A673 (cell line): ENCODE measurements at places on chromosomes 6 and 20.

- no peak for DNase-seq
These were observed 66.5 kb downstream of the WDR27 start for GRCh38 chr6:169635345-169635744.

GRCh38 chr20:57571782-57572416 lies 11.0 kb downstream of the PCK1 start:
- DNase-seq: no peak

DNA sequence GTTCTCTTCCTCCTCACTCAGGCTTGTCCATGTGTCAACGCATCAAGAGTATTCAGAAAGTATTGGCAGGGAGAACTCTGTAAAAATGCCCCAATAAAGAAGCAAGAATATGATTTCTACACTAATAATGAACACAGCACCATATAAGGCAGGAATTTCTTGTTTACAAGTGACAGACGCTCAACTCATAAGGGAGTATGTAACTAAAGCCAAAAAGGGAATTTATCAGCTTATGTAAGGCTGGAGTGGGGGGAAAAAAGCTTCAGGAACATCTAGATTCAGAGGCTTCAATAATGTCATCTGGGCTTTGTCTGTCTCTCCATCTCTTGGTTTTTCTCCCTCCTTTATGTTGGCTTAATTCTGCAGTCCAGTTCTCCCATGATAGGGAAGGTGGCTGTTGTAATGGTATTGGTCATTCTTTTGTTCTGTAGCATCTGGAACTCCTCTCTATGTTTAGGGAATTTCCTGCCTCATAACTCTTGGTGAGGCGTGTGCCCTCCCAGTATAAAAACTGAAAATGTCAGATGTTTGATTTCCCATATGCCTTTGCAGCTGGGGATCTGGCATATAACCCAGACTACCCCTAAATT lies 125.1 kb upstream of the COL21A1 start:
- no peak for DNase-seq

GRCh38 chr6:116518621-116519368 lies 7.4 kb downstream of the CALHM5 start:
- DNase-seq: peak; percentile 42

GRCh38 chr20:23294166-23294565 lies 56.4 kb upstream of the NXT1 start:
- no peak for DNase-seq

DNA sequence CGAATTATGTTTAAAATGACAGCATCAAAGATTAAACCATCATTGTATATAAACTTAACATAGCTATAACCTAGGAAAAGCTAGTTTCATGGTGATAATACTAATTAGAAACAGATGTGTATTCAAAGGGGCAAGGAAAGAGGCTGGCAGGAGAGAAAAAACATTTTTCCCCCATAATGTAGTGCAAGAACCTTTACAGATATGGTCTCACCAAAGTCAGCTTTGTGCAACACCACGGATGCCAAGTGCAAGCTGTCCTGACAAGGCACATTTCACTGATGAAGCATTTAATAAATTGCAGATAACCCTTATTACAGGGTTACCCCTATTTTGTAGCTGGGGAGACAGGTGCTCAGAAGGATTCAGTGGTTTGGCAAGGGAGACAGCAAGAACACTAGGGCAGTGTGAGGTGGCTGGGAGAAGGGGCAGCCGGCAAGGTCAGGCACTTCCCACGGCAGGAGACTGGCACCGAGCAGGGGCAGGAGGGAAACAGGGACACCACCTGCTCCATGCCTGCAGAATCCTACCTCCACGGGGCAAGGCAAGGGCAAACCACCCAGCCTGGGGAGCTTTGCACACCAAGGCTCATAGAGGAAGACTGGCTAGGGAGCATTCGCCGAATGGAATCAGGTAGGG lies 6.5 kb downstream of the RPS6KA2 start:
- DNase-seq: peak; percentile 15

GRCh38 chr20:58577871-58578598 lies 62.8 kb upstream of the APCDD1L start:
- DNase-seq: no peak

DNA sequence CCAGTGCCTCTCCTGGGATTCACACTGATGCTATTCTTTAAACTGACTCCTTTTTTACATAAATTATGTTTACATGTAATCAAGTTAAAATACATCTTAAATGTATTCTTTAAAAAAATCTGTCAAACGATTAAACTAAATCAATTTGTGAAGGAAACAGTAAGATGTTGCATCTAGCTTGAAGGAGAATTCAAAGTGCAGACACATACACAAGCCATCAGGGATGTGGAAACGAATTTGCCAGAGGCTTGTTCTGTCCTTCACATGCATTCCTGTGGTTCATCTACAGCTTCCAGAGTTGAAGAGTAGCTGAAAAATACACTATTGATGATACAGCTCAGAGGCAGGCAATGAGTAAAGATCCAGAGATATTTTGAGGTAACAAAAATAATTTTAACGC lies 7.3 kb upstream of the BPIFB3 start:
- DNase-seq: no peak

- no peak for DNase-seq
These were observed 527.1 kb downstream of the QKI start for GRCh38 chr6:163941624-163941976.

DNA sequence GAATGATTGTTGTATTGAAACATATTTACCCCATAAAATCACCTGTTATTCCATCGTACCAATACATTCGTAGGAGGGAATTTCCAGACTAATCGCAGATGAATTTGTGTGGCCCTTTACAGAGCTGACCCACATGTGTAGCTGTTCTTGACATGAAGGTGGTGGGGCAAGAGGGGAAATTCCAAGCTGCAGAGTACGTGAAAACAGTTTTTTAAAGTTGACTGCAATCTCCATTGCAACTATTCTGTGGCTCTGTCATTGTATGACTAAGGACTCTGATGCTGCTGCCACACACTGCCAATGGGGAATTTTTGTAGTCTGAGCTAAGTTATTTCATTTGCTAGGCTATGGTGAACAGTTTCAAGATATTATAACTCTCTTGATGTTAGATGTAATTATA lies 46.4 kb upstream of the ADTRP start:
- DNase-seq: no peak

- DNase-seq: peak; percentile 79
These were observed 626.1 kb downstream of the DHX35 start for GRCh38 chr20:39588148-39588757.

- DNase-seq: no peak
These were observed 19.9 kb downstream of the TREML4 start for GRCh38 chr6:41247882-41248705.

DNA sequence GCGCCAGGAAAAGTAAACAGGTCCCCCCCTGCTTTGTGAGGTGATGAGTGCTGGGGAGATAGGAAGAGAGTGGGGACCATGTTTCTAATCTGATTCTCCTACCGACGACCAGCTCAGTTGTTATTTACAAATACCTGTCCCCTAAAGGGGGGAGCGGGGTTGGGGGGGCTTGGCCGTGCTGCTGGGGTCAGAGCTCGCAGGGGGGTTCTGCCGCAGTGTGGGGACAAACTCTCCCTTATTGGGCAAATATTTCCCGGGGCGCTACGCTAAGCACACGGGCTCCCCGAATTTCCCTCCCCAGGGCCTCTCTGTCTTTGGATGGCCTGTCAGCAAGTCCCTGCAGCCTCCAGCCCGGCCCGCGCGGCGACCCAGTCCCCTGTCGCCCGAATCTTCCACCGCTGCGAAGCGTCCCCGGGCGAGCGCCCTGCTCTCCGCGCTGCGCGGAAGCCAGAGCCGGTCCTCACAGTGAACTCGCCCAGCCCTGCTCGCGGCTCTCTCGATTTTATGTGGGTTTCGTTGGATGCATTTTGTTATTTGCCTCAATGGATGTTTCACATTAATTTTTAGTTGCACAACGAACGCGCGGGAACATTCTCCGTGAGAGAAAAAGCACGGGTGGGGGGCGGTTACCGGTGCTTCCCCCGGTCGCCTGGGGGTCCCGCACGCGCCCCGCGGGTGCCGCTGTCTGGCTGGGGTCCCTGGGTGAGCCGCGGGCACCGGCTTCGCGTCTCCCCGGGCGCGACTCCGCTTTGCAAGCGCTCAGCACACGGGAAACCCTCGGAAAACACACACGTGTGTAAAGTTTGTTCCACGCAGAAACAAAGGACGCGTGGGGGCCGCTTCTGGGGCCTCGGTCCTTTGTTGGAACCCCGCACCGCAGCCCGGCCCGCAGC lies 1.5 kb upstream of the STX16 start:
- DNase-seq: no peak

GRCh38 chr6:36566418-36566905 lies 19.2 kb upstream of the STK38 start:
- DNase-seq: no peak

DNA sequence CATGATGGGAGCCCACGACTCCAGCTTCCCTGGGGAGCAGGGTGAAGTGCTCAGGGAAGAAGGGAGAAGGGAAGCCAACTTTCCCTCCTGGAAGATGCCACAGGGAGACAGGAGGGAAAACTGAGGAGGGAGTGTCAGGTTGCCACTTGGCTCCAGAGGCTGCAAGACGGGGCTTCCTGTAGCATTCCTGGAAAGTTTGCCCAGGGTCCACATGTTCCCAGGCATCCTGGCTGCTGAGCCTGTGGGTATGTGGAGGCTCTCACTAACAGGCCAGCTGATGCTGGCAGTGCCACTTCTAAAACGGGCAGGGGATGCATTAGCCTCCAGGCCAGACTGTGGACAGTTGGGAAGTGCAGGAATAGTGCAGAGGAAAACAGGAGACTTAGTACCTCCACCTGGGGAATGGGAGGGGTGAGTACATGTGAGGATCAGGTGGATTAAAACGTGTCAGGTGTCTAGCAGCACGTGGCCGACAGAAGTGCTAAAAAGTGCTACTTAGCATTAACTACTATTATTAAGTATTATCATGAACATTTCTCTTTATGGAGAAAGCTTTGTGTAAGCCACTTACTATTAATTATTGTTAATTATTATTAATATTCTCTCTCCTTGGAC lies 33.2 kb downstream of the BANF2 start:
- DNase-seq: no peak

DNA sequence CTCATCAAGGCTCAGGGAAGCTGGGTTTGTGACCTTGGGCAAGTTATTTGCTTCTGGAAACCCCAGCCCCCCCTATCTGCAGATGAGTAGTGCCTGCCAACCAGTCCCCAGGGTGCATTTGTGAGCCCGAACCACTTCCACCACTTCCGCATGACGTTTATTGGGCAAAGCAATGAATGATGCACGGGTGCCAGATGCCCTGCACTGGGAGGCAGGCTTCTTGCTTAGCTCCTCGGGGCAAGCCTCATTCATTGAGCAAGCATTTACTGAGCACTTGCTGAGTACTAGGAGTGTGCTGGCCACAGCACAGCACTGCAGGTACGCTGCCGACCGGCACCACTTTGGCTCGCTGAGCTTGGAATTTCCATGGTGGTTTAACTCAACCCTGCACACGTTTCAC lies 60.2 kb downstream of the GNAS-AS1 start:
- DNase-seq: peak; percentile 80

DNA sequence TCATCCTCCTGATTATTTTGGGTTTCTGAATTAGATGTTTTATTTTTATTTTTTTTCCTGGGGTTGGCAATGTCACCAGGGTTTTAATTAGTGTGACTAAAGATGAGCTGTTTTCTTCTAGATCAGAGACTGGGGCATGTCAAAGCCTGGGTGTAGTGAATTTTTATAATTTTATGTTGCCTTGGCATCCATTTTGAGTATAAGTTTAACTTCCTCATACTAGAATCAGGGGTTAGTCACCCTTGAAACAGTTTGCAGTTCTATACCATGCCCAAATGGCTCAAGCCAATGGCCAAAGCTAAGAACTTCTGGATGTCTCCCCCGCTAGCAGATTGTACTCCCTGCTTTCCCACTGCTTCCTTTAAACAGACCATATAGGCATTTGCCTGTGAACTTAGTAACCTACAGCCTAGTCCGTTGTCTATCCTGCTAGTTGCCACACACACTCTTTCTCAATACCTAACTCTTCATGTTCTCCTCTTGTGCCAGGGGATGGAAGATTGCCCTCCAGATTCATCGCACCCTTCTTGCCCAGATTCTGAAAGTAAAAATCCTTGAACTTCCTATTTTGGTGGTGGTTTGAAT lies 54.5 kb downstream of the KIAA0408 start:
- DNase-seq: no peak

GRCh38 chr6:160975162-160975561 lies 16.4 kb upstream of the MAP3K4 start:
- no peak for DNase-seq

DNA sequence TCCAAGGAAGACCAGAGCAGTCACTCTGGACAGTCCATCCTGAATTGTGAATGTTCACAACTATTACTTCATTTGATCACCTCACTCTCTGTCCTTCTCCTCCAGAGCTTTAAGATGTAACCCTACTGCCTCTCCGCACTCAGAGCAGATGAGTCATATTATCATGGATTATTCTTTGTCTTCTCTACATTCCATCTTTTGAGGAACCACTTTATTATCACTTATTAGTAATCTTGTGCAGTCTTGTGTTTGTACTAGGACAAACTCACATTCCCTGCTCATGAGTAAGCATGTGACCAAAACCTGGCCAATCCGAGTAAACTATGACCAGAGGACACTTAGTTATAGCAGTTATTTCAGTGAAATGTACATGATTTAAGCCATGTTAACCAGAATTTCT lies 401.5 kb upstream of the ADGRB3 start:
- DNase-seq: peak; percentile 29

DNA sequence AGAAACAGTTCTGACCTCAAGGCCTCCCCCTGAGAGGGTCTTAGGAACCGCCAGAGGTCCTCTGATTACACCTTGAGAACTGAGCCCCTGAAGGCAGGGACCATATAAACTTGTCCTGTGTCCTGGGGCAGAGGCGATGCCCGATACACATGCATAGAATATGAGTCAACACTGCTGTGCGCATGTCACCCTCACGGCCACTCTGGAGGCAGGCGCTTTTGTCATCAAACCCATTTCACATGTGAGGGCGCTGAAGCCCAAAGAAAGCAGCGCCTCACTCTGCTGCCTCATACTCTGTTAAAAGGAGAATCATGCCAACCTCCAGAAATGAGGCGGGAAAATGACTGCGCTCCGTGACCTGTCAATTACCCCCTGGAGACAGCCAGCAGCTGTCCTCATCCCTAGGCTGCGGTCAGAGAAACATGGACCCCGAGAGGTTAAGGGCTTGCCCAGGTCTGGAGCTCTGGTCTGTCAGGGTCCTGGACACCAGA lies 158.3 kb downstream of the GRM4 start:
- DNase-seq: no peak

DNA sequence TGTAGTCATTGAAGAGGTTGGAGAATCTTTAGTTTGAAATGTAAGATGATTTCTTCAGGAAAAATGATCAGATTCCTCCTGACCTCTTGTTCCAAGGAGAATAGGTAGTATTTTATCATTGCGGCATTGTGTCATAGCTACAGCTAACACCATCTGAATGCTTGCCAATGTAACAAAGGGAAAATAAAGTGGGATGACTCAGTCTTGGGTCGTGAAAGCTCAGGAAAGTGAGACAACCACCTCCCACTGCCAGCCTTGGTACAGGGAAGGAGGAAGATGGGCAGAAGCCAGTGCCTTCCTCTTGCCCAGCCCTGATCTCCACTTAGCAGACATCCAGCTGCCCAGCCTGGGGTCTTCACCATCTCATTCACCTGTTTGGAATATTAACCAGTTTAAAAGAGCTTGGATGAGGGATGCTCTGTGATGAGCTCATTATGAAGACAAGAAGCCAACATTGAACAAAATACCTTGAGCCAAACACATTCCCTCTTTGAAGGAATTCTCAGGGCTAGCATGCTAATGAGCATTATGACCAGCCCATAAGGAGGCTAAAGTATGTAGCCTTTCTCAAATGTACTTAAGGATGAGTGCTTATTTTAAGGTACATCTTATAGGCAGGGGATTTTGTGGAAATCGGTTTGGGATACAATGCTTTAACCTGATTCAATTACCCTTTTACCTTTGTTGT lies 40.0 kb upstream of the APCDD1L start:
- DNase-seq: no peak

- DNase-seq: no peak
These were observed 104.4 kb downstream of the RNASET2 start for GRCh38 chr6:166851911-166852310.

- DNase-seq: no peak
These were observed 17.4 kb downstream of the SIRPA start for GRCh38 chr20:1912646-1913045.
